Stimulated activated CD4-positive, alpha-beta T cell treated with anti-CD3 and anti-CD28 coated beads, Interleukin-4, amount 100 ng/mL, for 1 hour (primary cell): ENCODE measurements at places on chromosomes 1 and 21.

- DNase-seq = no peak
Measured at GRCh38 chr1:13781907-13782633, 82.1 kb downstream of the PRDM2 start.

DNA sequence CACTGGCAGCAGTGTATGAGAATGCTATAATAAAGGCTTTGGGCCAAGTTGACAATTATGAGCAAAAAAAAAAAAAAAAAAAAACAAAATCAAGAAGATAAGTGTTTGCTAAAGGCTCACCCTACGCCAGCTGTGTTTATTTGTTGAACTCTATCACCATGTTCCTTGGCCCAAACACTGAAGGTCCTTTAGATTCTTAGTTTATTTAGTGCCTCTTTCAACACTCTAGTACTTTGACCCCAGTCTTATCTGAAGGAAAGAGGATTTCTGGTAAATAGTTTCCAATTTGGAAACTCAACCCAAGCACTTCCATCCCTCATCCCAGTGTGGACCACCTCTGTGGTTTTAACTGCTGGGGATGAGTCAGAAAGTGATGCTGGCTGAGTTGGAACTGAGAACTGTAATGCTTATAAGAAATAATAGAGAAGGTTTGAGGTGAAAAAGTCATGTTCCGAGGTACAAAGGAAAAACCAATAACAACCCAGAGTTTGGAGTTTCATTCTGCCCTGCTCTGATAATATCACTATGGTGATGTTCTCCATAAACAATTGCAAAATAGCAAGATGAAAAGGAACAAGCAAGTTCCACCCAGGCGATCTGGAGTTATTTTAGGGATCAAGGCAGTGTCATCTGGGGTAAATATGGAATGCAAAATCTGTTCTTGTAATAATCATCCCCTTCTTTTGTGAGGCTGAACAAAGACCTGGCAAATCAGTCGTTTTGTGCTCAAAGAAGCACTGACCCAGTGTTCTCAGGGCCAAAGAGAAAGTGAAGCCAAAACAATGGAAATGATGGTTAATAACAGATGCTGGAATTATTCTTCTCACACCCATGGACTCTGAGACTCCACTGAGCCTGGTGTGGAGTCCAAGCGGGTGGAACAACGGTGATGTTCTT, 19.7 kb upstream of the CAPZB start:
- DNase-seq = no peak

- DNase-seq = no peak
Measured at GRCh38 chr1:46211051-46211450, 7.9 kb downstream of the LURAP1 start.

GRCh38 chr1:186965847-186966246, 137.1 kb downstream of the PLA2G4A start:
- no peak for DNase-seq

DNA sequence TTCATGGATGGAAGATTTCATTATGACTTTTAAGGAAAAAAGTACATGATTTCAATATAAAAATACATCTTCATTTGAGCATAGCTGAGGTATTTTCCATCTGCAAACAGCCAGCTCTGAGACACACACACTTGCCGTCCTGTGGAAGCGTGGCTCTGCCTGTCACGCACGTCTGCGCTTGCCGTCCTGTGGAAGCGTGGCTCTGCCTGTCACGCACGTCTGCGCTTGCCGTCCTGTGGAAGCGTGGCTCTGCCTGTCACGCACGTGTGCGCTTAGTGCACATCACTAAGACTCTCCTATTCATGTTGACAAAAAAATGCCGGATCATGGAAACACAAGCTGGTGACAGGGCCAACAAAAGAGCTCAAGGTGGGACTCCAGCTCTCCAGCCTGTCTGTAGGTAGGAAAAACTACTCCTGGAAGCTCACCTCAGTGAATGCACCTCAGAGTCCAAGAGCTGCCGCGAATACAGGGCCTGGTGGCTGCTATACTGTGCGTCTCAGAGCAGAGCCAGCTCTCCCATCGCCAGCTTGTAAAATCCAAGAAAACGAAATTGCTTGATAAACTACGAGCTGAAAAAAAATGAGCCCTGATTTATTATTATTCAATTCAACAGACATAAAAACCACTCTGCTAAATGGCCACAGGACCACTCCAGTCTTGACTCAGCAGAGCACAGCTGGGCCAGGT, 69.3 kb downstream of the SLC37A1 start:
- no peak for DNase-seq
